ENCODE measurements at places on chromosomes 7 and 10. TPM values are rescaled to one million over a fixed set of nuclear protein-coding genes. Genes with fewer than 3 reads are reported as not detected.
A peak's percentile ranks its signal among the peaks of the same experiment; 100 is the strongest.

DNA sequence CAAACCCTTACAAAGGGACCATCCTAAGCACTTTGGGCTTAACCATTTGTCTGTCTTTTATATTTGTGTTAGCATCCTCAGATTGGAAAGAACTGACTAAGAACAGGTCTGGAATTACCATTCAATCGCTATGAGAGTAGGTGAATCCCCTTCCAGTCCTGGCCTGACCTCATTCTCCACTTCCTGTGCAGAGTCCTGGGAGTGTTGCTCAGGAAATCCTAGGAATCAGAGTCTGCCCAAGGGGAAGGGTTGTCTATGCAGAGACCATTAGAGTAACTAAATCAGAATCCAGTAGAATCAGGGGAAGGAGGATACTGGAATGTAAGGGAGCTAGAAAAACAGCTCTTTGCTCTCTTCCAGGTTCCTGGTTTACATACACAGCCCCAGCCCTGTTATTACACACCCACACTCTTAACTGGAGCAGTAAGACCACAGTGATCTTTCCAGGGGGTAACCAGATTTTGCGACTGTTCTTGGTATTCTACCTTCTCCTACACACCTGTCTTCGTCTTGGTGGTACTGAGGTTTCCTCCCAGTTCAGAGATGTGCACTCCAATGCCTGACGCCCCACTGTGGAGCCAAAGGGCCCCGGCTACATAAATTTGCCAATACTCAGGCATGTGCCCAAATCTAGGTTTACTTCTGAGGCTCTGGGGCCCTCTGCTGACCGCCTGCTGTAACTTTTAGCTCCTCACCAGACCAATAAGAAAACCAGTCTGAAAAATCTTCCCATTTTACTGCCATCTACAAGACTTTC lies 103.7 kb downstream of the RNF216 start:
- no peak overlapping the region for H3K4me3 ChIP-seq
- H3K36me3 ChIP-seq, result no peaks in the 10 kb centered on the region
- no peaks in the 10 kb centered on the region for H3K27me3 ChIP-seq
- H3K4me1 ChIP-seq, result peaks cover 35% of the 10 kb centered on the region
- DNase-seq, result peak; percentile 63

GRCh38 chr10:91590904-91591796 lies 41.7 kb downstream of the PPP1R3C start:
- H3K4me1 ChIP-seq, result peaks cover 71% of the 10 kb centered on the region
- H3K4me3 ChIP-seq, result no peak overlapping the region
- peak overlapping the region; percentile 78 for H3K27ac ChIP-seq
- no peaks in the 10 kb centered on the region for H3K36me3 ChIP-seq

DNA sequence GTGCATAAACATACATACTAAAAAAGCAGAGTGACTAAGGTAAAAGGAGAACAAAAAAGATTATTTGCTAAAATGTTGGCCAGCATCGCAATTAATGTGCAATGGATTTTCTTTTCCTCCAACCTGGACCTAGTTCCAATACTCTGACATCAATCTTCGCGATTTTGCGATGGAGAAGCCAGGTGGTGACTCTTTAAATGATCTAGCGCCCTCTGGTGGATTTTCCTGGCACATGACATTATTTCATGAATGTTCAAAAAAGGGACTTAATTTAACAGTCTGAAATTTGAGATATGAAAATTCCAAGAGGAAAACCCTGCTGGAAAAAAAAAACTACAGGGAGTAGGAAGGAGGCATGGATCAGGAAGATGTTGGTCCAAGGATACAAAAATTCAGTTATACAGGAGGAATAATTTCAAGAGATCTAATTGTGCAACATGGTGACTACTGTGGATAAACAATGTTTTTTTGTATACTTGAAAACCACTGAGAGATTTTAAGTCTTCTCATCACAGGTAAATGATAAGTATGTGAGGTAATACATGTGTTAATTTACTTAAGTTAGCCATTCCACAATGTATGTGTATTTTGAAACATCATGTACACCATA lies 4.3 kb upstream of the KCNMA1 start:
- H3K36me3 ChIP-seq, result no peaks in the 10 kb centered on the region
- no peak overlapping the region for H3K27ac ChIP-seq

GRCh38 chr10:127429601-127430312 lies 119.4 kb upstream of the NPS start:
- no peak for DNase-seq
- no peaks in the 10 kb centered on the region for H3K27me3 ChIP-seq
- no peak overlapping the region for H3K27ac ChIP-seq
- no peaks in the 10 kb centered on the region for H3K4me1 ChIP-seq

- no peak for DNase-seq
- H3K27me3 ChIP-seq, result no peaks in the 10 kb centered on the region
- no peak overlapping the region for H3K27ac ChIP-seq
- H3K4me1 ChIP-seq, result no peaks in the 10 kb centered on the region
- no peak overlapping the region for H3K4me3 ChIP-seq
Observed at GRCh38 chr7:119197172-119197876, 972.8 kb downstream of the ANKRD7 start.

DNA sequence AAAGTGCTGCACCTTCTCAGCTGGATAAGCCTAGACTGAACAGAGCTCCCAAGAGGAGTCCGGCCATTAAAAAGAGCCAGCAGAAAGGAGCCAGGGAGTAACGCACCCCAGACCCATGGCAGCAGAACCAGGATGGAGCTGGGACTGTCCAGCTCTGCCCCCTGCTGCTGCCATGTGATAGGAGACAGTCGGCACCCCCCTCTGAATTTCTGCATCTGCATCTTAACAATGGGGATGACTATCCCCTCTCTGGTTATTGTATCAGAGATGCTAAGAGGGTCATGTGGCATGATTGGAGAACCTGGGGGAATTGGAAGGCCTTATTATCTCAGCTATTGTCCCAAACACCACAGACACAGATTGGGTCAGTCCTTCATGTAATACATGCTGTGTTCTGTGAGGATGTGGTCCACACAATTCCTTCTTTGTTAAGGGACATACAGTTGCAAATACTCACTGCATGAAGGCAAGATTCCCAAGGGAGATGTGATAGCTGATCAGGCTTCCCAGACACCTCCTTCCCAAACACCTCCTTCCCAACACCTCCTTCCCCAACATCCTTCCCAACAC lies 29.3 kb downstream of the PLEKHS1 start:
- no peak overlapping the region for H3K4me3 ChIP-seq
- H3K27me3 ChIP-seq, result peaks cover under 1% of the 10 kb centered on the region
- no peaks in the 10 kb centered on the region for H3K4me1 ChIP-seq
- no peak for DNase-seq
- no peaks in the 10 kb centered on the region for H3K36me3 ChIP-seq

DNA sequence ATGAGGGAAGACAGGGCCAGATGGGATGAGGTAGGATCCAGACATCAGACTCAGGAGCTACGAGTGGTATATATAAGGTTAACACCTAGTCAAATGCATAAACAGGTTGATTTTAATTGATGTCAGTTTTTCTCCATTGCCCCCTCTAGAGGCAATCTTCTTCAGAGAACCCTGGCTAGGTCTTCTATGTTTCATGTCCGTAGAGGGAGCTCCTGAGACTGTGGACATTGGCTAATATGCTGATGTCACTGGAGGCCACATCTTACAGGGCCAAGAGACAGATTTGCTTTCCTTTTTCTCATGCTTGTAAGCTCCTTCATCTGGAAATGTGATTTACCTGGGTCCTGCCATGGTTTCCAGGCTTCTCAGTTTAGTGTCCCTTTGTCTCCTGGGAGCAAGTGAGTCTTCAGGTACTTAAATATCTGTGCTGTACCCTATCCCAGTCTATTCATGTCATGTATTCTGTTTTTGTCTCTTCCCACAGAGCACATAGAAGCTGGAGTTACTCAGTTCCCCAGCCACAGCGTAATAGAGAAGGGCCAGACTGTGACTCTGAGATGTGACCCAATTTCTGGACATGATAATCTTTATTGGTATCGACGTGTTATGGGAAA lies 161.6 kb upstream of the PRSS1 start:
- no peaks in the 10 kb centered on the region for H3K36me3 ChIP-seq
- no peak for DNase-seq
- H3K4me3 ChIP-seq, result no peak overlapping the region
- no peak overlapping the region for H3K27ac ChIP-seq

DNA sequence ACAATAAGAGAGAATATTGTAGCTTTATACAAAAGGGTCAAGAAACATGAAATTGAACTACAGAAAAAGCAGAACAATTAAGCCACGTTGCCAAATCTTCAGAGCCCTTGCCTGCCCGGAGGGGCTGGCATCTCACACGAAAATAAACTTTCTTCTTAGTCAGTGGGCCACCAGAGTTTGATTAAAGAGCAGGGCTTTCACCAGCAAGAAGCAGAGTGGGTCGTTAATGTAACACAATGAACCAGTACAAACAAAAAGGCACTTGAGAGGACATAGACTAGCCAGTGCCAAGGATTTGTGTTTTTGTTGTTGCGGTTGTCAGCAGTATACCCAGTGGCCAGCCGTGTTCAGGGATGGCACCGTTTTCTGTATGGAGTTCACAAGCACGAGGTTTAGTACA lies 155.4 kb downstream of the NRP1 start:
- H3K27ac ChIP-seq, result peak overlapping the region; percentile 62
- no peaks in the 10 kb centered on the region for H3K36me3 ChIP-seq
- DNase-seq, result no peak
- H3K27me3 ChIP-seq, result no peaks in the 10 kb centered on the region
- H3K4me1 ChIP-seq, result peaks cover 47% of the 10 kb centered on the region

- no peaks in the 10 kb centered on the region for H3K27me3 ChIP-seq
- H3K27ac ChIP-seq, result no peak overlapping the region
- no peak overlapping the region for H3K4me3 ChIP-seq
Observed at GRCh38 chr10:84681781-84682180, 353.4 kb downstream of the CCSER2 start.

GRCh38 chr10:3778692-3779157 lies 6.3 kb downstream of the KLF6 start:
- H3K4me3 ChIP-seq, result no peak overlapping the region
- no peak for DNase-seq
- H3K27me3 ChIP-seq, result no peaks in the 10 kb centered on the region

- no peaks in the 10 kb centered on the region for H3K27me3 ChIP-seq
- H3K36me3 ChIP-seq, result no peaks in the 10 kb centered on the region
- no peak for DNase-seq
- H3K4me1 ChIP-seq, result peaks cover 97% of the 10 kb centered on the region
- H3K4me3 ChIP-seq, result no peak overlapping the region
Observed at GRCh38 chr7:105003275-105003674, 10.7 kb upstream of the KMT2E start.

DNA sequence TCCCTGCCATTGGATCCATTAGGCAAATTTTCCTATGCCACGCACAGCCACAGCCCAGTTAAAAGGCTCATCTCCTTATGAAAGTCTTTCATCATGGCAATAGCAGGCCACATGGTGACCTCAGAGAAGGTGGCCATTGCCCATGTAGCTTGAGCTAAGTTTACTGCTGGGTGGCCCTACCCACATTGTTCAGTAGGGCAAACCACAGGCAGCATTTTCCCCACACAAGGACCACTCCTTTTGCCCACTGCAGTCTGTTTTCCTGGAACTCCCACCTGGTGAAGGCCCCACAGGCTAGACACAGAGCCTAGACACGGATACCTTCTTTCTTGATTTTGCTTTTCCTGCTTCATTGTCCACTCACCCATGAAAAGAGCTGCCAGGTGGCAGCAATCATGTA lies 101.5 kb upstream of the NPVF start:
- H3K36me3 ChIP-seq, result no peaks in the 10 kb centered on the region
- no peak overlapping the region for H3K27ac ChIP-seq
- H3K27me3 ChIP-seq, result no peaks in the 10 kb centered on the region
- no peak for DNase-seq

- H3K27ac ChIP-seq, result no peak overlapping the region
- H3K4me1 ChIP-seq, result no peaks in the 10 kb centered on the region
- no peak for DNase-seq
- H3K27me3 ChIP-seq, result no peaks in the 10 kb centered on the region
- H3K36me3 ChIP-seq, result no peaks in the 10 kb centered on the region
Observed at GRCh38 chr10:21022821-21023220, 125.7 kb upstream of the NEBL start.

DNA sequence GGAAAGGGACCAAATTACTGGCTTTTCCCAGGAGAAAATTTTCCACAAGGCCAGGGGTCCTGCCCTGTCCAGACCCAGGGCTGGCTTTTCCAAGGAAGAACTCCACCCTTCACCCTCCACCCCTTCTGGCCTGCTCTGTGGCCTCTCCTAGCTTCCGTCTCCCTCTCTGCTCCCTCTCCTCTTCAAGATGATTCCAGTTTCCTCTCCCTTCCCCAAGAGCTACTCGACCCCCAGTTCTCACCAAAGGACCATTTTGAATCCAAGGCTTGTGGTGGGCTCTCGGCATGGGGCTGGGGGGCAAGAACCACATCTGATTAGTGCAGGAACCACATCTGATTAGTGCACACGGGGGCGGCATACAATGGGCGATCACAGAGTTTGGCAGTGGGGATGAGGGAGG lies 7.7 kb downstream of the CHAT start:
- H3K4me1 ChIP-seq, result no peaks in the 10 kb centered on the region
- no peak overlapping the region for H3K27ac ChIP-seq
- peaks cover 47% of the 10 kb centered on the region for H3K27me3 ChIP-seq
- no peaks in the 10 kb centered on the region for H3K36me3 ChIP-seq
- H3K4me3 ChIP-seq, result no peak overlapping the region

GRCh38 chr10:113041841-113042750 lies 92.0 kb downstream of the TCF7L2 start:
- H3K4me1 ChIP-seq, result no peaks in the 10 kb centered on the region
- H3K27ac ChIP-seq, result no peak overlapping the region
- no peaks in the 10 kb centered on the region for H3K36me3 ChIP-seq
- no peak for DNase-seq
- no peaks in the 10 kb centered on the region for H3K27me3 ChIP-seq
- no peak overlapping the region for H3K4me3 ChIP-seq

DNA sequence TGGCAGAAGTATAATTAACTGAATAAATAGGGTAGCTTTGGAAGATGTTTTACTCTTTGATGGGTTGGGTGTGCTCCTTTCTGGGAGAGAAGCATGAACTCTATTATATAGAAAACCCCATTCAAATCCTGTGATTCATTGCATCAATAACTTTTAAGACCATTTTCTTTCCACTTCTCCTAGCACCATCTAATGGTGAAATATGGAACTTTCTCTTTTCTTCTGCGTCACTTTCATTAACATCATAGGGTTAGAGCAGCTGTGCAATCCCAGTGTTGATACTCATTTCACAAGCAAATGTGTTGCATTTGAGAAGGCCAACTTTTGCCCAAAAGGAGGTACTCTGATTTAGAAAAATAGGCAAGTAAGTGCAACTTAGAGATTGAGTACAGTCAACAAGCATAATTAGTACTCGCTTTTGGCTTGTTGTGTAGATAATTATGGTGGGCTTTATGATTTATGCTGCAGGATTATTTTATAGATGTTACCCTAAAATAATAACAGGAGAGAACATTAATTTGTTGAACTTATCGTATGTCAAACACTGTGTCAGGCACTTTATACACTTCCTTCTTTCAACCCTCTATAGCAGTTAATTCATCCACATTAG lies 92.9 kb downstream of the CPED1 start:
- DNase-seq, result no peak
- no peaks in the 10 kb centered on the region for H3K27me3 ChIP-seq
- peaks cover 19% of the 10 kb centered on the region for H3K4me1 ChIP-seq
- H3K36me3 ChIP-seq, result no peaks in the 10 kb centered on the region
- H3K4me3 ChIP-seq, result no peak overlapping the region
- H3K27ac ChIP-seq, result no peak overlapping the region

The GRM3 gene
- total RNA-seq, result not detected

The TMEM273 gene
- total RNA-seq, result 20.7 TPM

The PDCD4 gene
- total RNA-seq, result 37.4 TPM

The FXYD4 gene
- total RNA-seq, result not detected

The NRG3 gene
- total RNA-seq, result 0.39 TPM

The HTR5A gene
- total RNA-seq, result not detected

The EMX2 gene
- not detected for total RNA-seq

The TMEM270 gene
- not detected for total RNA-seq

The MSMB gene
- not detected for total RNA-seq

The RBM20 gene
- 69.4 TPM for total RNA-seq

Data from heart right ventricle (tissue), 16 donors.